Choroid plexus epithelial cell (primary cell): ENCODE measurements at places on chromosomes 16 and 17.
A peak's percentile ranks its signal among the peaks of the same experiment; 100 is the strongest.

GRCh38 chr17:20982589-20983358 is 60.0 kb downstream of the USP22 start:
- DNase-seq, result no peak

DNA sequence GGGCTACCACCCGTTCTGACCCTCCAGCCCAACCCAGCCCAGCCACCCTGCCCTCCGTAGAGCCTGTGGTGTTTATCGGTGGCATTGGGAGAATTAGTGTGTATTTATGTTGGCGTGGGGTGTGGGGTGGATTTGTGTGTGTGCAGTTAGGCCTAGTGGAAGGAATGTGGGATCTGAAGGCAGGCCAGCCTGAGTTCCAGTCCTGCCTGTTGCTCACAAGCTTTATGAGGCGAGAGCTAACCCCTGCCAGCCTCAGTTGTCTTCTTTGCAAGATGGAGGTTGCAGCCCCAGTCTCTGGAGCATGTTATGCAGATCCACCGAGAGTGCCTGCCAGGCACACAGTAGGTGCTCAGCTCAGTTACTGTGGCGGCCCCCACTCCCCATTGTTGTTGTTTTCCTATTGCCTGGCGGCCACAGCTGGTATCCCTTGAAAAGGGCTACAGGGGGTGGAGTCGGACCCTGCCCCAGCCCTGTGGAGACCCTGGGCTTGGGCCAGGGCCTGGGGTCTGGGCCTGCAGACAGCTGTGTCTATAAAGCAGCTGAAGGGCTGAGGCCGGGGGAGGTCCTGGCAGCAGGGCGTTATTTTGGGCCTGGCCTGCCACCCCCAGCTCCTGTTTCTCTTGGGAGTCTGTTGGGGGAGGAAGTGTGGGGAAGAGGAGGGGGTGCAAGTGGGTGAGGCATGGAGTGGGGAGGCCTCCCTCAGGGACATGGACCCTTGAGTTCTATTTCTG is 5.1 kb downstream of the ERBB2 start:
- DNase-seq, result peak; percentile 50

- DNase-seq, result no peak
These were observed 9.8 kb downstream of the FSCN2 start for GRCh38 chr17:81537856-81538555.

DNA sequence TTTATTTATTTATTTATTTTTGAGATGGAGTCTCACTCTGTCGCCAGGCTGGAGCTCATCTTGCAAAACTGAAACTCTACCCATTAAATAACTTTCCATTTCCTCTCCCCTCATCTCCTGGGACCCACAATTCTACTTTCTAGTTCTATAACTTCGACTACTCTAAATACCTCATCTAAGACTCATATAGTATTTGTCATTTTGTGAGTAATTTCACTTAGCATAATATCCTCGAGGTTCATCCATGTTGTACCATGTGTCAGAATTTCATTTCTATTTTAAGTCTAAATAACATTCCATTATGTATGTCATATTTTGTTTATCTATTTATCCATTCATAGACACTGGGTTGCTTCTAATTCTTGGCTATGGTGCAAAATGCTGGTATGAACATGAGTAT is 5.1 kb upstream of the NT5M start:
- no peak for DNase-seq
